ENCODE measurements at places on chromosomes 6 and 20. TPM values are rescaled to one million over a fixed set of nuclear protein-coding genes. Genes with fewer than 3 reads are reported as not detected.

The HLA-DPB1 gene
- 3.2 TPM for total RNA-seq

The ZBTB9 gene
- 3.5 TPM for total RNA-seq

The CCN6 gene
- 0.38 TPM for total RNA-seq

The KCNB1 gene
- 3.6 TPM for total RNA-seq

The CALHM6 gene
- total RNA-seq = 1.9 TPM

The TOX2 gene
- 0.99 TPM for total RNA-seq

GRCh38 chr6:1403851-1404712 lies 14.7 kb downstream of the FOXF2 start:
- no peaks in the 10 kb centered on the region for H3K27me3 ChIP-seq
- no peak overlapping the region for H3K4me3 ChIP-seq
- H3K36me3 ChIP-seq = no peaks in the 10 kb centered on the region
- H3K27ac ChIP-seq = no peak overlapping the region
- DNase-seq = no peak

GRCh38 chr20:35171753-35172433 lies at the start of gene PROCR:
Gene PROCR, plus strand, starts transcription at chr20:35172072. Its CDS starts 83 bp downstream, at chr20:35172155.
- H3K27ac ChIP-seq = peak within 1 kb of the TSS; percentile 70
- no peak for DNase-seq

DNA sequence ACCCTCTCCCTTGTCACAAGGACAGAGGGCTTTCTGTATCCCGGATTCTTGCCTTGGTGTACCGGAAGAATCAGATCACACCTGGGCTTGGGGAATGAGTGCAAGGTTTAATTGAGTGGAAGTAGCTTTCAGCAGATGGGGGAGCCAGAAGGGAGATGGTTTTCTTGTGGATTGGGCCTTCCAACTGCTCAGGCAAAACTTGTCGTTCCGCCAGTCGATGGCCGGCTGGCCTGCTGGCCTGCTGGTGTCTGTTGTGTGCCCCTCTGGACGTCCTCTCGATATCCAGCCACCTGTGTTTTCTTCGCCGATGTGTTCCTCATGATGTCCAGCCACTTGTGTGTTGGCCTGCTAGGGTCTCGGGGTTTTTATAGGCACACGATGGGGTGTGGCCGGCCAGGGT lies 168.1 kb downstream of the CDKAL1 start:
- peaks cover 55% of the 10 kb centered on the region for H3K4me1 ChIP-seq
- no peak for DNase-seq
- H3K27ac ChIP-seq = no peak overlapping the region
- no peaks in the 10 kb centered on the region for H3K36me3 ChIP-seq
- no peaks in the 10 kb centered on the region for H3K27me3 ChIP-seq
- H3K4me3 ChIP-seq = no peak overlapping the region

- no peaks in the 10 kb centered on the region for H3K4me1 ChIP-seq
- no peak for DNase-seq
- no peak overlapping the region for H3K4me3 ChIP-seq
- no peak overlapping the region for H3K27ac ChIP-seq
Observed at GRCh38 chr6:107534571-107535141, 44.7 kb downstream of the SOBP start.

GRCh38 chr6:97913721-97914120 lies 630.7 kb upstream of the MMS22L start:
- H3K27me3 ChIP-seq = no peaks in the 10 kb centered on the region
- no peaks in the 10 kb centered on the region for H3K36me3 ChIP-seq
- no peak for DNase-seq
- H3K27ac ChIP-seq = no peak overlapping the region
- no peaks in the 10 kb centered on the region for H3K4me1 ChIP-seq

- H3K4me1 ChIP-seq = peaks cover 15% of the 10 kb centered on the region
- no peaks in the 10 kb centered on the region for H3K27me3 ChIP-seq
- H3K27ac ChIP-seq = peak overlapping the region; percentile 37
- no peak overlapping the region for H3K4me3 ChIP-seq
- H3K36me3 ChIP-seq = no peaks in the 10 kb centered on the region
- peak; percentile 26 for DNase-seq
Observed at GRCh38 chr6:136593748-136594490, 43.7 kb upstream of the MAP7 start.

DNA sequence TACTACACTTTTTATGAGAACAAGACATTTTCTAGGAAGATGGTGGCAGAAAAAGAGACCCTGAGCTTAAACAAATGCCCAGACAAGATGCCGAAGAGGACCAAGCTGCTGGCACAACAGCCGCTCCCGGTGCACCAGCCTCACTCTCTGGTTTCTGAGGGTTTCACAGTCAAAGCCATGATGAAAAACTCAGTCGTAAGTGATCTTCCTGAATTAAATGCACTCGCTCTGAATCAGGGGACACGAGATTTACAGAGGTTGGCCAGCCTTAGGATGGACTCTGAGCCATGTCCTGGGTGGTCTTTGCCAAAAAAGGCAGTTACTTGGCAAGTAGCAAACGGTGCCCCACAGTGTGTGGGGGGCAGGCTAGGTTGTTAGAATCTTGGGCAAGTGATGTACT lies 423 bp downstream of the PACRG start:
- peaks cover 3% of the 10 kb centered on the region for H3K4me1 ChIP-seq
- no peaks in the 10 kb centered on the region for H3K27me3 ChIP-seq
- no peaks in the 10 kb centered on the region for H3K36me3 ChIP-seq
- peak overlapping the region; percentile 96 for H3K27ac ChIP-seq

DNA sequence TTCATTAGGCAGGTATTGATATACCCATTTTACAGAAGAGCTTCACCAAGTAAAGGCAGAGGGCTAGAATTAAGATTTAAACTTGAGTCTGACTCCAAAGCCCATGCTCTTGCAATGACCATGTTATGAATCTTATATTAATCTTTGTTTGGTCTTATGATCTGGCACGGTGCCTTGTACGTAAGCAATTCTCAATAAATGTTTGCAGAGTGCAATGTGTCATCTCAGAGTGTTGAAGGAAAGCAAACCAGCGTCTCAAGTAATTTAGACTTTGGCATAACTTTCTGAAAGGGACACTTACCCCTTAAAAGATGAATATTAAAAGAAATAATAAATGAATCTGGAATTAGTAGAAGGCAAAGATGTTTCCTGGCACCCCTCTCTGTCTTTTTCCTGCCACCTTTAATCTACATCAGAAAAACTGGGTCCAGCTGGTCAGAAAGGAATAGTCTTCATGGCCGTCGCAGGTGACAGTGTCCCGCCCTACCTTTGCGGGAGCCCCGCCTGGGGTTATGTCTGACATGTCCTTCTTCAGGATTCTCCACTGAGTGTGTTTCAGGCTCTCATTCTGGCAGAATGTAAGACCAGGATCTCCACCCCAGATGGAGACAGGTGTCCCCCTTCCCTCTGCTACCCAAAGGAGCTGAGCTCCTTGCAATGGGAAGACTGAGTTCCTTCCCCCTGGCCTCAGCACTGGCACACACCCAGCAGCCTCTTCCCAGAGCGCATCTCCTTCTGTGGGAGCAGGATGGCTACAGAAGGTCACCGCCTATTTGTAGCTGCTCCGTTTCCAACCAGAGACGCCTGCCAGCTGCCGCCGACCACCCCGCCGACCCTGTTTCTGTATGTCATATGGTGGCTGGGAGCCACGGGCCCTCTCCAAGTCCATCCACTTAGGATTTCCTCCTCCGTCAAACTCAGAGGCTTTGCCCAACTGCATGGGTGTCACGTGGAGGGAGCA lies 266.3 kb upstream of the ECI2 start:
- H3K36me3 ChIP-seq = no peaks in the 10 kb centered on the region
- H3K27ac ChIP-seq = peak overlapping the region; percentile 62
- peaks cover 25% of the 10 kb centered on the region for H3K4me1 ChIP-seq

DNA sequence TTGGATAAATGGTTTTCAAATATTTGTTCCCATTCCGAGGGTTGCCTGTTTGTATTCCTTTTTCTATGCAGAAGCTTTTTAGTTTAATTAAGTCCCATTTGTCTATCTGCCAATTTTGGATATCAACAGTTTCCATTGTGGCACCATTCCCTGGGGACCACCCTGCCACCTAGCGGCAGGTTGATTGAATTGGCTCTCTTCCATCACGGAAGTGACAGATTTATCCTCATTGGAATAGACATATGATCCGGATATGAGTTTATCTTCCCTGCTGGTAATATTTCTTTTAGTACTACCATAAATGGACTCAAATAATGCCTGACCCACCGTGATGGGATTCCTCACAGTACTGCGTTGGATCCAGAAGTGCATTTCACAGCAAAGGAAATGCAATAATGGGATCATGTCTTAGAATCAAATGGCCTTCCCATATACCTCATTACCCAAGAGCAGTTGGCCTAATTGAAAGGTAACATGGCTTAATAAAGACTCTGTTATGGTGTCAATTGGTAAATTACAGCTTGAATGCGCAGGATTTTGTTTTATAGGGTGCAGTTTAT lies 327.0 kb downstream of the BMP2 start:
- H3K36me3 ChIP-seq = no peaks in the 10 kb centered on the region
- no peak overlapping the region for H3K27ac ChIP-seq
- H3K4me3 ChIP-seq = no peak overlapping the region
- no peaks in the 10 kb centered on the region for H3K4me1 ChIP-seq

DNA sequence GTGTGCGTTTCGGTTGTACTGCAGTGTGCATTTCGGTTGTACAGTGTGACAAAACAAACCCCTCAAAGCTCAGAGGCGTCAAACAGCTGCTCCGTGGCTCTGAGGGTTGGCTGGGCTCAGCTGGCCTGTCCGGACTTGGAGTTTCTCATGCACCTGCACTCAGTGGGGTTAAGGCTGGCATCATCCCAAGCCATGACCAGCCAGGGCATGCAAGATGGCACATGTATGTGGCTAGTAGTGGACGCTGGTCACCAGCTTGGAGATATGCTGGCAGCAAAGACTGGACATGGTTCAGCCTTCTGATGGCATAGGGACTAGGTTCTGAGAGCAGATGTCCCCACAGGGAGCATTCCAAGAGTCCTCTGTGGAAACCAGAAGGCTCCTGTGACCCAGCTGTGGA lies 187.2 kb downstream of the CDH4 start:
- no peak overlapping the region for H3K27ac ChIP-seq
- DNase-seq = no peak
- H3K4me3 ChIP-seq = no peak overlapping the region
- peaks cover 8% of the 10 kb centered on the region for H3K27me3 ChIP-seq

DNA sequence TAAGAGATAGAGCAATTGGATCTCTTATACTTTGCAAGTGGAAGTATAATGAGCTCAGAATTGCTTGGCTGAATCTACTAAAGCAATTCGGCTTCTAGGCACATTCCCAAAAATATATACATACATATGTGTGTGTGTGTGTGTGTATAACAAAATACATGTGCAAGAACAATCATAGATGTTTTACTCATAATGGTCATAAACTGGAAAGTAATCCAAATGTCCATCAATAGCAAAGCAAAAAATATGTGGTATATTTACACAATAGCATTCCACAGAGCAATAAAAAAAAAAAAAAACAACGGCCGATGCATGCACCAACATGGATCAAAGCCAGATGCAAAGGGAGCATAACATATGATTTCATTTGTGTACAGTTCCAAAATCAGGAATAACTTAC lies 707.9 kb downstream of the RFPL4B start:
- no peak for DNase-seq
- H3K27me3 ChIP-seq = no peaks in the 10 kb centered on the region
- H3K4me1 ChIP-seq = no peaks in the 10 kb centered on the region

- H3K36me3 ChIP-seq = no peaks in the 10 kb centered on the region
- peaks cover 12% of the 10 kb centered on the region for H3K27me3 ChIP-seq
- peaks cover 14% of the 10 kb centered on the region for H3K4me1 ChIP-seq
- H3K27ac ChIP-seq = no peak within 1 kb of the TSS
- peak within 1 kb of the TSS; percentile 67 for H3K4me3 ChIP-seq
Observed at GRCh38 chr6:27312146-27312949, at the start of gene POM121L2. Gene POM121L2, minus strand, starts transcription at chr6:27312273. Its CDS starts 103 bp downstream, at chr6:27312170.

- H3K27ac ChIP-seq = no peak overlapping the region
- no peaks in the 10 kb centered on the region for H3K4me1 ChIP-seq
- peaks cover 18% of the 10 kb centered on the region for H3K27me3 ChIP-seq
- no peak for DNase-seq
- no peak overlapping the region for H3K4me3 ChIP-seq
- no peaks in the 10 kb centered on the region for H3K36me3 ChIP-seq
Observed at GRCh38 chr6:167506443-167507301, 181.8 kb downstream of the TTLL2 start.

DNA sequence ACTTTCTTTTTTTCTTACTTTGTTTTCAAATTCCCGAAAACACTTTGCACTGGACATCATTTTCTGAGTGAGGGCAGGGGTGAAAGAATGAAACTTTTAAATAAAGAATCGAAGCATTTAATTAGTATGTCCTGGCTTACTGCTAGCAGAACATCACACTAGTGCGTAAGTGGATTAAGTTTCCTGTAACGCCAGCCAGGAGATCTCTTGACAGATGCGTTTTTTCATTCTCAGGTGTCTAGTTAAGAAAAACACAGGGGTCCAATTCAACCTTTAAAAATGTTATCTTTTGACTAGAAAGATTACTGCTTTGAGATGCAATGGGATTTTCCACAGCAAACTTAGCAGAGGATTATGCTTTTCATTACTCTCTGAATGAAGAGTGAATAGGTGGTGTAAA lies 858.8 kb upstream of the EPHA7 start:
- no peak for DNase-seq
- no peaks in the 10 kb centered on the region for H3K27me3 ChIP-seq
- no peak overlapping the region for H3K27ac ChIP-seq
- no peaks in the 10 kb centered on the region for H3K36me3 ChIP-seq
- no peak overlapping the region for H3K4me3 ChIP-seq
